Stimulated activated CD4-positive, alpha-beta T cell treated with anti-CD3 and anti-CD28 coated beads, Interleukin-12 subunit alpha, Interleukin-12 subunit beta, amount 100 ng/mL, for 24 hours (primary cell): ENCODE measurements at places on chromosomes 12 and 14.

GRCh38 chr14:96066976-96067375 lies 27.8 kb downstream of the C14orf132 start:
- DNase-seq = no peak

- no peak for DNase-seq
These were observed 207.6 kb downstream of the ATP23 start for GRCh38 chr12:58148976-58149375.

DNA sequence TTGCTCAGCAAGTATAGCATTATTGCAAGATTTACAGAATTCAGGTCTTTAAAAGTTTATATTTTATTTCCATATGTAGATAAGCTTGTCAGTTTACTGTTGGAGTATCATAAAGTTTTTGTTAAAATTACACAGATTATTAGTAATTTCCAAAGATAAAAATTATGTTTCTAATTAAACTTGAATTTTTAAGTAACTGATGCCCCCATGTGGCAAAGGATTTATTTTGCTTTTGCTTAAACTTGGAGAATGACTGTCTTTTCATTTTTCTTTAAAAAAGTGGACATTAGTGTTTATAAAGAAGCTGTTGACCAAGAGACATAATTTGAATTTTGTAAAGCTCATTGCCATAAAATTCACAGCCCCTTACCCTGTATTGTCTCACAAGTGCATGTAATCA lies 45.8 kb downstream of the ETNK1 start:
- DNase-seq = no peak

GRCh38 chr12:87376722-87377121 lies 652.5 kb downstream of the C12orf50 start:
- DNase-seq = no peak

DNA sequence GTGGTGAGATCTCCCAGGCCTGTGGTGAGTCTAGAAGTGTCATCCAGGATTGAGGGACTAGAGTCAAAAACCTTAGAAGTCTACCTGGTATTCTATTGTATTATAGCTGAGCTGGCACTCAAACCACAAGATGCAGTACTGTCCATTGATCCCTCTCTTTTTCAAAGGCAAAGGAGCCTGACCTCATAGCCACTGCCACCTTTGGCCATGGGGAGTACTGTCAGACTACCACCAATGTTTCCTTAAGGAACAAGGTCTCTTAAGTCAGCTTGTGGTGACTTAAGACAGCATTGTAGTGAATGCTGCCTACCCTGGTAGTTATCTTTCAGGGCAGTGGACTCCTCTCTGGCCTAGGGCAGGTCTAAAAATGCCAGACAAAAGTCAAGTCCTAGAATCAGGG lies 878.0 kb upstream of the MDGA2 start:
- DNase-seq = no peak

GRCh38 chr12:15581006-15581405 lies 208.2 kb downstream of the EPS8 start:
- DNase-seq = no peak

GRCh38 chr12:102548543-102548942 lies 68.2 kb upstream of the IGF1 start:
- DNase-seq = no peak
